ENCODE measurements at places on chromosomes 2 and 18.

DNA sequence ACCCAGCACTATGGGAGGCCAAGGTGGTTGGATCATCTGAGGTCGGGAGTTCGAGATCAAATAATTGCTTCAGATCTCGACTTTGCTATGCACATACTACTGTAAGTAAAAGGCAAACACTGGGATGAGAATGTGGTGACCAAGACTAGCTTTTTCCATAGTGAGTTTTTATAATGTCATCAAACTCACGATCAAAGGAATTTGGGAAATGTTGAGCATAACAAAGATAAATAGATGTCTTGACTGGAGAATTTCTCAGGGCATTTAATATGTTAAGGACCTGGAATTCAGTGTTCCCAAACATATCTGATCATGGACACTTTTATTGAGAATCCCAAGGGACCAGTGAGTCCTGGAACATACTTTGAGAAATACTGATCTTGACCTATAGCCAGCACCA, 205.6 kb downstream of the ARHGAP15 start:
- DNase-seq = no peak

GRCh38 chr2:37355735-37356134, 11.3 kb downstream of the QPCT start:
- no peak for DNase-seq

GRCh38 chr2:890791-891190, 59.9 kb upstream of the SNTG2 start:
- no peak for DNase-seq

DNA sequence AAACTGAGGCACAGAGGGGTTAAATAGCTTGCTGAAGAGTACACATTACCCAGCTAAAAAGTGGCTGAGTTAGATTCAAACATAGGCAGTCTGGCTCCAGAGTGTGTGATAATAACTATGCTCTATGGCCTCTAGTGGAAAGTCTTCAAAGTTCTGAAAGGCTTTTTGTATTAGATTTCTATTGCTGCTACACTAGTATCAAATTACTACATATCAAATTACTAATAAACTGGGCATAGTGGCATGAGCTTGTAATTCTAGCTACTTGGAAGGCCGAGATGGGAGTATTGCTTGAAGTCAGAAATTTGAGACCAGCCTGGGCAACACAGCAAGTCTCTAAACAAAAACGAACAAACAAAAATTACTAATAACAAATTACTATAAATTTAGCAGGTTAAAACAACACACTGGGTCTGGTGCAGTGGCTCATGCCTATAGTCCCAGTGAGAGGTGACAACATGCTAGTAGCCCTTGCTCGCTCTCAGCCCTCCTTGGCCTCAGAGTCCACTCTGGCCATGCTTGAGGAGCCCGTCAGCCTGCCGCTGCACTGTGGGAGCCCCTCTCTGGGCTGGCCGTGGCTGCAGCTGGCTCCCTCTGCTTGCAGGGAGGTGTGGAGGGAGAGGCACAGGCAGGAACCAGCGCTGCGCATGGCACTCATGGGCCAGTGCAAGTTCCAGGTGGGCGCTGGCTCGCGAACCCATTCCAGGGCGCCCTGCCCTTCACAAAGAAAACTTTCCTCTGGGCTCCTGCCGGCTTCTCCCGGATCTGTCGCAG, 38.2 kb upstream of the TWSG1 start:
- no peak for DNase-seq

DNA sequence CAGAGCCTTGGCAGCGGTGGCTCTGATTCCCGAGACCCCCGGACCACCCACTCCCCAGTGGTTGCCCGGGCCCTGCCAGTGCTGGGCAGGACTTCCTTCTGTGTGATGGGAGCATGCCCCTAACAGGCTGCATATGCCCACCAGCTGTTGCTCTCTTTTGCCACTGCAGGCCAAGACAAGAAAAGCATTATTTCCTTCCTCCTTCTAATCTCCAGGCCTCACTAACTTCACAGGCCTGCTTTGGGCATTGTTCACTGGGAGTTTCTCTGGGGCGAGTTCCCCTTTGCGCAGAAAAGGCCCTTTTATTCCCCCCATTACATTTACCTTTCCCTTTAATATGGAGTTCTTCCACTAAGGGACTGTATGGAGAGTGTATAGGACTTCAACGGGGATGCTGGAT, 249.1 kb upstream of the SIX2 start:
- no peak for DNase-seq

DNA sequence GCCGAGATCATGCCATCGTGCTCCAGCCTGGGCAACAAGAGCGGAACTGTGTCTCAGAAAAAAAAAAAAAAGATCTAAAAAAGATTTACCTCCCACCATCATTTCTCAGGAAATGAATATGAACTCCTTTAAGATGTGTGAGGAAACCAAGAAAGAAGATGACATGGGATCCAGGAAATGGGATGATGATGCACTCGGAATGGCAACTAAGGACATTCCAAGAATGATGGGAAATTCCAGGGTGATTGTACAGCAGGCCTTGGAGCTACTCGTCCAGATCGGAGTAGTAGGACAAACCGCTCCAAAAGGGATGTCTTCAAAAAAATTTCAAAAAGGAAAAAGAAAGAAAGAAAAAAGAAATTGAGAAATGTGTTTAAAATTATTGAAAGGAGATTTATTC, 84.9 kb upstream of the PMAIP1 start:
- DNase-seq = no peak

DNA sequence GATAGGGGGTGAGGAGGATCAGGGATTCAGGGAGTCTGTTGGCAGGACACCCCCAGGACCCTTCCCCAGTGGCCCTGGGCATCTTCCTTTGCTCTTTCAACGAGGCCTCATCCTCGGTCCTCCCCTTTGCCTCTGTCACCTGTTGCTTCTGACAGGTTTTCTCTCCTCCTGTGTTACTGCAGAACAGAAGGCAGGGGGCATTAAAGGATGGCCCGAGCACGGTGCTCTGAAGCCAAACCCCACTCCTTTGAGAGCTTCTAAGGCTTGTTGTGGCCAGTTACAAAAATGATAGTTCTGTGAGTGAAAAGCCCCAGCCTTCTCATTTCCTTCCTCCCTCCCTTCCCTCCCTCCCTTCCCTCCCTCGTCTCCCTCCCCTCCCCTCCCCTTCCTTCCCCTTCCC, 82.5 kb downstream of the THNSL2 start:
- no peak for DNase-seq

DNA sequence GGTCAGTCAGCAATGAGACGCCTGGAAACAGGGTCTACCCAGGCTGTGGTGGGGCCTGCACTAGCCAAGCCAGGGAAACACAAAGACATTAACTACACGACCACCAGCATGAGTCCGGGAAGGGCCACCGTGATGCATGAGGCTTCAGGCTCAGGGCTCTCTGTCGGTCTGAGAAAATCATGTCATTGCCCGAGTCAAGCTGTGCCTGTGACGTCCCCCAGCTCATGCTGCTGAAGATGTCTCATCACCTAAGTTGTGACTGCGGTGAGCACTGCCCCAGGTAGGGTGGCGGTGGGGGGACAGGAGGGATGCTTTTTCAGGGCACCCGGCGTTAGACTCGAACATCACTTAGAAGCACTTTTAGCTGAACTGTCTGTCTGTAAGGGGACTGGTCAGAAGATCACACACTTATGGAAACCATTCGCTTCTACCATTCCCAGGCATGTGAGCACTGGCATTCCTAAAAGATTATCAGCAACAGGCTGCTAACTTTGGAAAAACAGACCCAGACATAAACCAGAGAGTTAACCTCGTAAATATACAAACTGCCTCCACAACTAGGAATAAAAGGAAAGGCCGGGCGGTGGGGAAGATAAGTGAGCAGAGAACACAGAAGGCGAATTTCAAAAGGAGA, 234.5 kb downstream of the HDAC4 start:
- DNase-seq = no peak

DNA sequence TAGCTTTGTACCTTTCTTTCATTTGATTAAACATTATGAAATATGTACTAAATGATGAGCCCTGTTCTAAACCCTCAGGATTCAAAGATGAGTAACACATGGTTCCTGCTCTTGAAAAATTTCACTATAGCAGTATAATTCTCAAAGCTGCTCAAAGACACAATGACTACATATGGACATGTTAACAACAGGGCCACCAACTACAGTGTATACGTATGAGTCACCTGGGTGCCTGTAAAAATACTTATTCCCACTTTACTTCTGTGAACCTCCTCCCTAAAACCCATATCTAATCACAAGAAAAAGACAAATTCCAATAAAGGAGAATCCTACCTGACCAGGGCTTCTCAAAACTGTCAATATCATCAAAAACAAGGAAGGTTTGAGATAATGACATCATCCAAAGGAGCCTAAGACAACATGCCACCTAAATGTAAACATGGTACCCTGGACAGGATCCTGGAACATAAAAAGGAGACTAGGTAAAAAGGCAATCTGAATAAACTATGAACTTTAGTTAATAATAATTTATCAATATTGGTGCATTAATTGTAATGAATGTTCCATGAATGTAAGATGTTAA, 84.7 kb downstream of the FAM161A start:
- DNase-seq = no peak

DNA sequence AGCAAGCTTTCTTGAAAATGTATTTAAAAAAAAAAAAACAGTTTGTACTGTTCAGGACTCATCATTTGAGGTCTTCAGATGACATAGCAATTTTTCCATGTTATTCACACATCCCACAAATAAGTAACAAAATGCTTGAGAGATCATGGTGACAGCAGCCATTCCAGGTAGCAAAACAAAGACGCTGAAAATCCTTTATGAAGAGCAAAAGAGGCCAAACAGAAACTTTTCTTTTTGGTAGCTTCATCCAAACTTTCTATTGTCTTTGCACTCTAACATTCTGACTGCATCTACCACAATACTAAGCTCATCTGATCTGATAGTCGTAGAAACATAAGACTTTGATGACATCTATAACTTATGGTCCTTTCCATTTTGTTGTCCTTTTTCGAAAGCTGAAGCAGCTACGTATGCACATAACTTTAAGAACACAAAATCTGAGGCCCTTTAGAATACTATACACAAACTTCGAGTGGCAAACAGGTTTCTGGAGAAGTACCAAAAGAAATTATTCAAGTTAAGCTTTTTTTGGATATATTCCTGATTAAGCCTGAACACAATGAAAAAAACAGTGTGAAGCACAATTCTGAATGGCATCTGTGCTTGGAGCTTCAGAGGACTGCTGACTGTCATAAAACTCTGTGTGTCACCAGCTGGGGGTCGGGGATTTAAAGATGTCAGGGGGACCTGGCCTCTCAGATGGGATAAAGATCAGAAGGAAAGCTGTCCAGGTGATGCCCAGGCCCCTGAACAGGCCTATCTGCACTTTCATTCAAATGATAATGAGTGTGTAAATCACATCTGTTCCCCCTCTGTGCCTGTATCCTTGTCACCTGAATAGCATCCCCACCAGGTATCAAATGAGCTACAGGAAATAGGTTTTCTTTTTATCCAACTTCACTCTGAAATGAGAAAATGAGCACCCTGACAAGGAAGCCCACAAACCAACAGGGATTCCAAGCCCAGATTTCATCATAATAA, 75.8 kb downstream of the ZEB2 start:
- DNase-seq = no peak

- peak; percentile 23 for DNase-seq
Measured at GRCh38 chr2:239193401-239193811, 207.4 kb downstream of the HDAC4 start.

GRCh38 chr2:64876137-64876647, 113.0 kb upstream of the SLC1A4 start:
- DNase-seq = no peak

All from caudate nucleus (tissue), 63 donors.